ENCODE measurements at places on chromosomes 2 and 18. TPM values are rescaled to one million over a fixed set of nuclear protein-coding genes. Genes with fewer than 3 reads are reported as not detected.
A peak's percentile ranks its signal among the peaks of the same experiment; 100 is the strongest.

- DNase-seq, result no peak
Observed at GRCh38 chr2:30947686-30948085, 140.4 kb upstream of the CAPN13 start.

DNA sequence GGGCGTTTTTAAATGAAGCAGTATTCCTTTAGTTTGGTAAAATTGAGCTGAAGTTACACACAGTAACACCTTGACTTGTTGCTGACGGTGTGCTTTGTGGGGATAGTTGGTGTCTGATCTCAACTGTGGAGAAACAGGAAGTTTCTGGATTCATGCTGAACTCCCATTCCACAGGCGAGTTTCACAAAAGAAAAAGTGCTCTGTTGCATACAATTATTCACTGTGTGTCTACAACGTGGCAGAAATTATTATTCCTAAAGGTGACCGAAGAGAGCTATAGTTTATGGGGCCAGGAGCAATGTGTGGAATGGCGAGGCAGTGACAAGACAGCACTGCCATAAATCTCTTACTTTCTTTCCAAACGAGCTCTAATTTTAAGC is 463 bp upstream of the CABYR start:
- no peak for DNase-seq

- DNase-seq, result no peak
Observed at GRCh38 chr18:75227535-75228296, 17.1 kb downstream of the TSHZ1 start.

DNA sequence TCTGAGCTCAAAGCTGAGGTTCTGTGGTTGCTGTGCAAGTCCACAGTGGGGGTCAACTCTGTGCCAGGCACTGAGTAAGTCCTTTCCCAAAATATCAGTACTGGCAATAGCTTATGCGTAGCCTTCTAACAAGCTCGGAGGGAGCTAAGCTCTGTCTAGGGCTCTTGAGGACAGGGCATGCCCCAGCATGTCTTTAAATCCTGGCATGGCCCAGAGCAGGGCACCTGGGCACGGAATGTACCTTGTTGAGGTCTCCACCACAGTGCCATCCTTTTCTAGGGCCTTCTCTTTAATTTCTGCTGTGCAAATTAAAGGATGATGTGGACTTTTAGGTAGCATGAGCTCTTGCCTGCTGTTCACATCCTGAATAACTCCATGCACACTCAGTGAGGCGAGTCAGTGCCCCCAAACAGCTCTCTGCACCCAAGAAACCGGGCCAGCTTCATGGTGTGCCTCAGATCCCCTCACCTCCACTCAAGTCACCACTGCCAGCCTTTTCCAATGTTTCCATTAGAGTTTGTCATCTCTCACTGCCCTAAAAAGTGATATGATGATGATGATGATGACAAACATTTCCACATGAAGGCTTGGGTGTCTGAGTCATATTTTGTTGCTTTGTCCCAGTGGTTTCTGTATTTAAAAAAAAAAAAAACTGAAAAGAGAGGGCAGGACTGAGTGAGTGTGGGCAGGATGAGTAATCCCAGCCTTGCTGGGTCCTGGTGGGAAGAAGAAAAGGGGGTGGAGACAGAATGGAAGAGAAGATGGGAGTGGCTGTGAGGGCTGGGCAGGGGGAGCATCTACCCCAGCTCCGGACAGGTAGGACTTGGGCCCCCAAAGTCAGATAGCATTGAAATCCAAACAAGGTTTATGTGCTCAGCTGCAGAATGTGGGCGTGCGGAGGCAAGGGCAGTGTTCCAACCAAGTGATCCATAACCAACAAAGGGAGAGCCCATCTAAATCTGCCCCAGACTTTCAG is 78.9 kb downstream of the ZBTB7C start:
- DNase-seq, result peak; percentile 62

FBXO36 gene
- total RNA-seq, result 2.6 TPM

SLC30A3 gene
- total RNA-seq, result 1.4 TPM

CENPA gene
- 1.2 TPM for total RNA-seq

HTRA2 gene
- 30.4 TPM for total RNA-seq

CPO gene
- total RNA-seq, result 0.32 TPM
